Stimulated activated CD4-positive, alpha-beta T cell treated with anti-CD3 and anti-CD28 coated beads, TNF-alpha, amount 100 ng/mL, for 1 hour (primary cell): ENCODE measurements at places on chromosomes 1 and 21.

GRCh38 chr1:244405856-244406255, 45.9 kb downstream of the ADSS2 start:
- no peak for DNase-seq

- no peak for DNase-seq
Observed at GRCh38 chr1:177907000-177907399, 62.9 kb downstream of the SEC16B start.

- DNase-seq: no peak
Observed at GRCh38 chr21:43697758-43698643, 20.9 kb upstream of the PDXK start.

GRCh38 chr1:183675381-183675780, 22.3 kb upstream of the APOBEC4 start:
- DNase-seq: no peak

DNA sequence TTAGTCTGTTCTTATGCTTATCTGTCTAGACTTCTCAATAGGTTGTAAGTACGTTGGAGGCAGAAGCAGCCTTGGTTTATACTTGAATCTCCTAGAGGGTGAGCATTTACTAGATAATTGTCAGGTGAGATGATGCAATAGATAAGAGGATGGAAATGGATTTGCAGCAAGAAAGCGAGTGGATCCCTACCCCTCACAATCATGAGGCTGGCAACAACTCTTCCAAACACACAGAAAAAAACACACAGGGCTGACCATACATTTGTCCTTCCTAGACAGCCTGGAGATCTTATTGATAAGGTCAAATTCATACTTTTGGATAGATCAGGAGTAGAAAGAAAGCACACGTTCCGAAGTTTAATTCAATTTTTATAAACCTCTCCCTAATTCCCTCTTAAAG, 481.4 kb upstream of the CAMK1G start:
- DNase-seq: no peak

GRCh38 chr1:178267646-178268094, 173.8 kb downstream of the RASAL2 start:
- no peak for DNase-seq

GRCh38 chr1:159960721-159961381, 6.8 kb upstream of the SLAMF9 start:
- DNase-seq: no peak

- no peak for DNase-seq
Observed at GRCh38 chr1:30668546-30669327, 54.6 kb downstream of the MATN1 start.

DNA sequence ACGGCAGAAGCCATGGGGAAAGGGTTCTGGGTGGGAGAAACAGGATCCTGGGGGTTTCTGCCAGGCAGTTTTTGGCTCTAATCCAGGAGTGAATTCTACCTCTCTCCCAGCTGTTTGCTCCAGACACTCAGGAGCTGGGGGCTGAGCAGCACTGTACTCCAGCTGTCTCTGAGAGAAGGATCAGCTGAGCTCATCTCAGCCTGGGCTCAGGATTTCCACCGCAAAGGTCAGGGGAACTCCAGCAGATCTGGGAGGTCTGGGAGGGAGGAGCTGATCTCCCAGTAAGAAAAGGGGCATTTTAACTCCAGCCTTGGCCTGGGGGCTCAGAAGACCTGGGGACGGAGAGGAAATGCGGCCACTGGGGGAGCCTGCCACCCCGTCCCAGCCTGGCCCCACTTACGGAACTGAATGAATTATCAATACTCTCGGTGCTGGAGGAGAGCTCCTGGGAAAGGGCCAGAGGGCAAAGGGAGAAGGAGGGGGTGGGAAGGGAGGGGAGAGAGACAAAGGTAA, 17.3 kb downstream of the PI4KB start:
- no peak for DNase-seq

DNA sequence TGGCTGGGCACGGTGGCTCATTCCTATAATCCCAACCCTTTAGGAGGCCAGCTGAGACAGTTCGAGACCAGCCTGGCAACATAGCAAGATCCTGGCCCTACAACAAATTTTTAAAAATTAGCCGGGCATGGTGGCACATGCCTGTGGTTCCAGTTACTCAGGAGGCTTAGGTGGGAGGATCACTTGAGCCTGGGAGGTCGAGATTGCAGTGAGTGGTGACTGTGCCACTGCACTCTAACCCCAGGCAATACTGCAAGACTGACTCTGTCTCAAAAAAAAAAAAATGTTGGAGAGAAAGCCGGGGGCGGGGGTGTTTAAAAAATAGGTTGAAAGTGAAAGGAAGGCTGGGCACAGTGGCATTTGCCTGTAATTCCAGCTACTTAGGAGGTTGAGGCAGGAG, 16.5 kb downstream of the CLDN19 start:
- no peak for DNase-seq

GRCh38 chr1:15337656-15338402, 71.9 kb upstream of the EFHD2 start:
- no peak for DNase-seq

- no peak for DNase-seq
Observed at GRCh38 chr21:41497788-41498187, 10.2 kb downstream of the TMPRSS2 start.

DNA sequence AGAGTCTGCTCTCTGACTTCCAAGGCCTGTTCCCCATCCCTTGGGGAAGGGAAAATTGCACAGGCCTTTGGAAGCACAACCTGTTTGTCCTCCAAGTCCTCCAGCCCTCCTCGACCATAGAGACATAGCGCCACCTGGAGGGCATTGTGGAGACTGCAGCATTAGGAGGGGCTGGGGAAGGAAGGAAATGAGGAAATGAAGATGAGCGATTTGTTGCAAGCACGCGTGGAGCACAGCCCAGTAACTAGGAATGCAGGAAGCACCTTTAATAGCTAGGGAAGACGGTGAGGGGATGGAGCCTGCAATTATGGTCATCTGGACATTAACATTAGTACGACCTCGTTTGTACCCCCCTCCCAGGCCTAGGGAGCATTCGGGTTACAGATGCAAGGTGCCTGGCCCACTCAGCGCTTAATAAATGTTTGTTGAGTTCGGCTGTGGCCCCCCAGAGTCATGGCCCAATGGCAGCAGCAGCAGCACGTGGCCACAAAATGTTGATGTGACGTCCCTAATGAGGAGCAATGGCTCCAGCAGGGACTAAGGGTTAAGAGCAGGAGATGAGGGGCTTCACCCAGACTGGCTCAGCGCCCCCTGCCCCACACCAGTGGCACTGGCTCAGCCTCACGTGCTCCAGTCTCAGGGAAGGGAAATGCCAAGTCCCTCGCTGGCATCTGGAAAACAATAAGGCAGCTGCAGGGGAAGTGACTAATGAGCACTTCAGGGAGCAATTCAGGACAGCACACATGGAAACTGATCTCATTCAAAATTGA, 8.0 kb upstream of the CAMK2N1 start:
- peak; percentile 56 for DNase-seq

- DNase-seq: peak; percentile 42
Observed at GRCh38 chr1:151311589-151312331, 15.5 kb downstream of the PI4KB start.

DNA sequence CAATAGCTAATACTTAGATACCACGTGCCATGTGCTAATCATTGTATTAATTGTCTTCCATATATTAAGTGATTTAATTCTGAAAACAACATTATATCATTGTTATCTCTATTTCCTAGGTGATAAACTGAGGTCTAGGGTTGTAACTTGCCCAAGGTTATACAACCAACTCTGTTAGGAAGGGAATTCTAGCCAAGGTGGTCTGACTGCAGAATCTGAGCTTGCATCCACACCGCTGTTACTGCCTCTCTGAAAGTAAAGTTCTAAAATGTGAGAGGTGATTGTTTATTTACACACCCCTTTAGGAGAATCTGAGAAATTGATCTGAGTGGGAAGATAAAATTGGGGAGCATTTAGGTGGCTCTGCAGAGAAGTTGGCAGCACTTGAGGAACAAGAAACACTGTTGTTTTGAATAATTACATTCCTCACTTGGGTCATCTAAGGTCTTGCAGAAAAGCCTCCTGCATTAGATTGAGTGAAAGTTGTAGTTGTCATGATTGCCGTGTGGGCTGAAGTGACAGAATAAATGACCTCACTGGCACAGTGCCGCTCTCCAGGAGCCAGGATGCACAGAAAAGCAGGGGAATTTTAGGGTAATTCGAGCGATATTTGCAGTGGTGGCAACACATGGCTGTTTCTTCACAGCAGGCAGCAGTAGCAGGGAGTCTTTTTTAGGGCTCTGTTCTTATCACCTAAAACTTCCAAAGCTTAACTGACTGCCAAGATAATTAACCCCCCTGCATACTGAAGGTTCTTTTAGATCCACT, 121.7 kb downstream of the ADGRL4 start:
- DNase-seq: no peak

GRCh38 chr1:162010175-162010506, 13.5 kb downstream of the OLFML2B start:
- DNase-seq: no peak

- no peak for DNase-seq
Observed at GRCh38 chr1:150479927-150480352, 7.3 kb upstream of the TARS2 start.

DNA sequence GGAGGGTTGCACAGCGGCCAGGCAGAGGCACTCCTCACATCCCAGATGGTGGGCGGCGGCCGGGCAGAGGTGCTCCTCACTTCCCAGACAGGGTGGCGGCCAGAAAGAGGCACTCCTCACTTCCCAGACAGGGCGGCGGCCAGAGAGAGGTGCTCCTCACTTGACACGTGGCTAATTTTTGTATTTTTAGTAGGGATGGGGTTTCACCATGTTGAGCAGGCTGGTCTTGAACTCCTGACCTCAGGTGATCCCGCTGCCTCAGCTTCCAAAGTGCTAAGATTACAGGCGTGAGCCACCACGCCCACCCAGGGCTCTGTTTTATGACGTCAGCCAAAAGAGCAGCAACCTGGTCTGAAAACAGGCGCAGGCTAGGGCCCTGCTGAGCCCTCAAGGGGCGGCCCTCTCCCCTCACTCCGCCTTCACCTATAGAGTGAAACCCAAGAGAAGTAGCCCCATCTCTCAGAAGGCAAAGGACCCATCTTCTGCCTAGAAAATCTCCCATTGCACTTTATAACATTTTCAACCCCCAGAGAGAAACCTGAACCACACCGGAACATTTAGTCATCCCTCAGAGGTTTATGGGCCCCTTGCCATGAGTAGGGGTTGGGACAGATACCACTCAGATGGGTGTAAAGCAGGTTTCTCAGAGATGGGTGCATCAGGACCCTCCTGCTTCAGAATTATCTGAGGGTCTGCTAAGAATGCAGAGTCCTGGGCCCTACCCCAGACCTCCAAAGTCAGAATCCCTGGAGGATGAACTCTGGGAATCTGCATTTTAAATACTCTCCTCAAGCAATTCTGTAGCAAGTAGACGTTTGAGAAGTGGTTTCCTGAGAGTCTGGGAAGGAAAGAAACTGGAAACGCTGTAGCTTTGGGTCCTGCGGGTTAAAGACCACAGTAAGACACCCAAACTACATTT, 40.8 kb downstream of the CDK18 start:
- no peak for DNase-seq

DNA sequence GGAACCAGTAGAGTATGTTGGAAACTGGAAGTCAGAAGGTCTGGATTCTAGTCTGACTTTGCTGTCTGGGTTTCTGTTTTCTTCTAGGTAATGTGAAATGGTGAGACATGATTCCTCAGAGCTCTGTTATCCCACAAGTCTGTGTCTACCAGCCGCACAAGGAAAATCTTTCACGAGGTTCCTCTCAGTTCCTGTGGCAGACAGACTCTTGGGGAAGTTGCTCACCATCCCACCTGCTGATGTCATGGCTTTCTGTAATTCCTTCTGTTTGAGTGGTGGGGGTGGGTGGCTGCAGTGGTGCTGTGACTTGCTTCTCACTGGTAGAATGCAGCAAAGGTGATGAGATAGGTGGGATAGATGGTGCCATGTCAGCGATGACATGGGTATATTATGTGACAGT, 17.1 kb upstream of the SCMH1 start:
- no peak for DNase-seq

DNA sequence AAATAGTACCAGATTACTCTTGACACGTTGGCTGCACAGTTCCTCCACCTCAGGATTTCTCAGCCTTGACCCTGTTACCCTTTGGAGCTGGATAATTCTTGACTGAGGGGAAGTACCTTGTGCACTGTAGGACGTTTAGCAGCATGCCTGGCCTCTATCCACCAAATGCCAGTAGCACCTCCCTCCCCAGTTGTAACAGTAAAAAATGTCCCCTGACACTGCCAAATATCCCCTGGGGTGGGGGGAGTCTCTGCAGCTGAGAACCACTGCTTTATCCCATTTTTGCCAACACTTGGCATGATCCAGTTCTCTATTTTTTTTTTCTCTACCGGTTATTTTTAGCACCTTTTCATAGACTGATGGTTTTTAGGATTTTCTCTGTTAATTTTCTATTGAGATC, 34.0 kb downstream of the C1orf198 start:
- no peak for DNase-seq

GRCh38 chr1:47513393-47513792, 75.5 kb downstream of the FOXD2 start:
- DNase-seq: no peak

- no peak for DNase-seq
Observed at GRCh38 chr21:41560661-41561158, 52.8 kb upstream of the TMPRSS2 start.

GRCh38 chr1:212482006-212482636, 49.4 kb downstream of the NENF start:
- no peak for DNase-seq

- peak; percentile 9 for DNase-seq
Observed at GRCh38 chr1:61742620-61743430, 545 bp downstream of the PATJ start.

DNA sequence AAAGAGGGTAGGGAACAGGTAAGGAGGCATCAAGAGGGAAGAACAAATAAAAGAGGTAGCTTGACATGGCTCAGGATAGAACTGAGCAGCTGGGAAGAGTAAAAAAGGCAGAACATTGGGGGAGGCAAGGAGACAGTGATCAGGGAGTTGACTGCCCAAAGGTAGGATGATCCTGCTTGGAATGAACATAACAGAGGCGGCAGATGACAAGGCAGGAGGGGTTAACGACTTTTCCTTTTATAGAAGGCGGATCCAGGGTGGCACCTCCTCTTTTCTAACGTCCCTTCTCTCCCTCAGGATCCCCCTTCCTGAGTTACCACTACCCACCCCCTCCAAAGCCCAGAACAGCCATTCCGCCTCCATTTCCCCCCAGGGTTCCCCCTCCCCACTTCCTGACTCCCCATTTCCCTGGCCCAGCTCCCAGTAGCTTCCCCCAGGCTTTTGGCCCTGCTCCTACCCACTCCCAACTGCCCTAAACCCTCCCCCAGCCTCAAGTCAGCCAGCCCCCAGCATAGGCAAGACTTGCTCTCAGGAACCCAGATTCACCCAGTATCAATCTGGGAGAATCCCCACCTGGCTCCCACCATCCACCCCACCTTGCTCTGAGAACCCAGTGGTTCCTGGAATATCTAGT, 769 bp upstream of the ADAMTS4 start:
- no peak for DNase-seq

DNA sequence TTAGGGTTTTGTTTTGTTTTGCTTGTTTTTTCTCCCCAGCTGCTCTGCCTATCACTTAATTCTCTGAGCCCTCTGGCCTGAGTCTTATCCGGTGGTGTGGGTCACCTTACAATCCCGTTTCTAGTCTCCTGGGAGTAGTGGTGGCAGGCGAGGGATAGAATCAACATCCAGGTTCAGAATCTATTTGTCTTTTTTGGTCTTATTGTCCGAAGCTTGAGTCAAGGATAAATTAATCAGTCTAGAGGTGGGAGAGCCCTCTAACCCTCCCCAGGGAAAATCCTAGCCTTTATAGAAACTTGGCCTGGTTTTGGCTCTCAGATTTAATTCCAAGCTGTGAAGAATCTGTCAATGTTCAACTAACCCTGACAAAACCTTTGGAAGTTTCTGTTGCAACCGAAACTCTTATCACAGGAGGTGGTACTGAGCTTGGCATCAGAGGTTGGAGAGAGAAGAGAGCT, 246.3 kb downstream of the FGGY start:
- no peak for DNase-seq
